ENCODE measurements at places on chromosomes 5 and 9. TPM values are rescaled to one million over a fixed set of nuclear protein-coding genes. Genes with fewer than 3 reads are reported as not detected.

The PDCD1LG2 gene
- total RNA-seq: 10.1 TPM

The TMEM174 gene
- not detected for total RNA-seq

The DDX4 gene
- not detected for total RNA-seq

The NIPBL gene
- 36.0 TPM for total RNA-seq
